Left colon (tissue), 2 donors: ENCODE measurements at places on chromosomes 4 and X. TPM values are rescaled to one million over a fixed set of nuclear protein-coding genes. Genes with fewer than 3 reads are reported as not detected.

GRCh38 chr4:1295405-1296055 is 5.8 kb downstream of the MAEA start:
- DNase-seq = no peak

GRCh38 chr4:152112190-152112589 is 351.4 kb upstream of the GATB start:
- no peak for DNase-seq

DAPP1 gene
- 3.4 TPM for total RNA-seq

GRCh38 chrX:19535476-19535875 is 20.2 kb upstream of the MAP3K15 start:
- DNase-seq = no peak

DNA sequence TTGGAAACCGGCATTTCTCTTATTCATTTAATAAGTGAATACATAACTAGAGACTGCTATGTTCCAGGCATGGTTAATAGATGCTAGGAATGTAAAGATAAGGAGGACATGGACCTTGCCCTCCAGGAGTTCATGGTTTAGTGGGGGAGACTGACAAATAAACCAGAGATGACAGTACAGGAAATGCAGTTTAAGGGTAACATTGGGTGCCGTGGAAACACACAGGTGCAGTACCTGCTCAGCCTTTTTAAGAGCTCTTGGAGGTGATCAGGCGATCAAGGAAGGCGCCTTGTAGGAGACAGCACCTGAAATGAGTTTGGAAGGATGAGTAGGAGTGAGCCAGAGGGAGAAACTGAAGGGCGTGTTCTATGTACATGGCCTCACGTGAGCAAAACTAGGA is 145.8 kb downstream of the AASDH start:
- peak; percentile 19 for DNase-seq

DNA sequence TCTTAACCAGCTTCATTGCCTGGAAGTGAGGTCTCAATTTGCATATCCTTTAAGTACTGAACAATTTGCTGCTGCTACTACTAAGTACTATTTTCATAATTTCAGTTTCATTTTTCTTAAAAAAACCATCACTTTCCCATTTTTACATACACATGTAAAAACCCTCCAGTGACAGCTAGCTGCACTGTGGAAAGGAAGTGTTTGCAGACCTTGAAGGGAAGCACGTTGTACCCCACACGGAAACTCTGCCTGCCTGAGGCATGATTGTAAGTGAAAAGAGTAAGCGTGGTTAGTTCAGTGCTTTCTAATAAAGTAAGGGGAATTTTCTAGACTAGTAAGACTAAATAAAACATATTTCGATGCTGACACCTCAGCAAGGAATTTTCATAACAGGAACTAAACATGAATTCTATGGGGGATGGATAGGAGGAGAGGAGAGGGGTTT is 103.6 kb downstream of the RAPGEF2 start:
- DNase-seq = no peak

DNA sequence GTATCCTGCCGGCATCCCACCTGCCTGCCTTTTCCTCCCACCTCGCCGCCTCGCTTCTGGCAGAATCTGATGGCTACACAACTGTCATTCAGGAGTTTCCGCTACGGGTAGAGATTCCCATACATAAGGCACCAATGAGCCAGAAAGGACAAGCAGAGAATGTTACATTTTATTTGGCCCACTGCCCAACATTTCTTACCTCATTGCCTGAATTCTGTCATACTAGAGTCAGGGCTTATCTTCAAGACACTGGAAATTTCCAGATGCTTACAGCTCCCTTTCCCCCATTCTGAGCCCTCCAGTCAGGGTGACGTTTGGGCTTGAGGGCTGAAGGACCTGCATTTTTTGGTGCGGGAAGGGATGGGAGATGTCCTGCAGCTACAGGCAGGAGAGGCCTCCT is 113.0 kb downstream of the NHS start:
- no peak for DNase-seq

FGF2 gene
- total RNA-seq = 4.1 TPM

GRCh38 chr4:37759833-37760232 is 66.7 kb upstream of the PGM2 start:
- no peak for DNase-seq

DNA sequence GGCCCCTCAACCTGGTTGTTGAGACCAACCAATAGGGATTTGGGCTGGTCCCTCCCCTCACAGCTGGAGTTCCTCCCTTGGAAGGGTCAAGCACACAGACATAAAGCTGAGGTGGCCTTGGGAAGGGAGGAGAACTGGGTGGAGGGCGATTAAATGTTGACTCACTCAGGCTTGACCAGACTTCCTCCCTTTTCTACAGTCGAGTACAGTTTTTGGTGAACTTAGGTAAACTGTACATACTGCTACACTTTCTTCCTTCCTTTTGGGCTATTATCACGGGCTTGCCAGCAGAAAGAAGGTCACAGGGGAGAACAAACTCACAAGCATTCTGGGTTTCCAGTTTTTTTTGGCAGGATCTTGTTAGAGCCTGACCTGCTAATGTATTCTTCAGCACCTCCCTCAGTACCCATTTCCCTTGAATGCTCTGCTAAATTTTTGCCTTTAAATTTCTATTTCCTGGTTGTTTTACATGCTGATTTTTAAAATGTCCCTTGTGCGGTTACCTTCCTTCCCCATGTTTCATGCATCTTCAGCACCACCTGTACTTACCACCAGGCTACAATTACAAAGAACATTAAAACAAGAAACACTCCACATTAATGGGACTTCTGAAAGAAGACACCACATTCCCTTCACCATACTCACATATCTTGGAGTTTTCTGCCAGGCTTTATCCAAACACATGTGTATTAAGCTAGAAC is 135.2 kb upstream of the RASGEF1B start:
- DNase-seq = peak; percentile 34

- DNase-seq = no peak
These were observed 98.2 kb downstream of the ARSJ start for GRCh38 chr4:113881256-113881655.

PTPN13 gene
- total RNA-seq = 4.8 TPM

DNA sequence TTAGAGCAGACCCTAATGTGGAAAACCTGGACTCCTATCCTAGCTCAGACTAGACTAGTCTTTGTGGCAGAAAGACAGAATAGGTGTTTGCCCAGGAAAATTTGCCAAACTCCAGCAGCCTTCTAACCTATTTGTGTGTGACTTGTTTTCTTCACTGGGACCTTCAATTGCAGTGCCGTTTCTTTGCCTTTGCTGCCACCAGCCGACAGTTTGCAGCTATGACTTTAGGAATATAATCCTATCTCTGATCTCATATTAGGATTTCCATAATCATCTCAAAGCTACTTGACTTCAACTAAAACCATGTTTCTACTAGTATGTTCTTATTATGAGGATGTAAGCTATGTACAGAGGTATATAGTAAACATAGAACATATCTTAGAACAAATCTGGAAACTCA is 60.2 kb upstream of the PGAM4 start:
- peak; percentile 12 for DNase-seq

- no peak for DNase-seq
These were observed 94.9 kb downstream of the LARP1B start for GRCh38 chr4:128155874-128156456.

DNA sequence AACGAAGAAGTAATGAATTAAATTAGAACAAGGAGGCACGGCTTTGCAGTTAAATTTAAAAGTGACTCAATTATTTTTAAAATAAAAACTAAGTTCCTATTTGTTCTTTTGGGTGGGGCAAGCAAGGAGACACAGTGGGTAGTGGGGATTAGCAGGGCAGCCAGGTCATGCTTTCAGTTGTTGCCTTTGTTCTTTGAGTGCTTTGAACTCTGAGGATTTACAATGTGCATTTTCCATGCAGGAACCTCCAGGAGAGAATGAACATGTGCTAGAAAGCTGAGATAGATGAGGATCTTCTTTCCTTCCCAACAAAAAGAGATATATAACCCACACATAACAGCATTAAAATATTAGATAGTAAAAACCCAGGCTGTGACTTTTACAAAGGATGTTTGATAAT is 420.4 kb upstream of the CTSO start:
- DNase-seq = no peak

POU3F4 gene
- 0.14 TPM for total RNA-seq

- no peak for DNase-seq
These were observed 1.4 kb downstream of the ADGRL3 start for GRCh38 chr4:61201561-61201960.

- no peak for DNase-seq
These were observed 180.8 kb downstream of the RAPGEF2 start for GRCh38 chr4:159283696-159284095.

GAB3 gene
- total RNA-seq = 1.2 TPM

EDNRA gene
- 1.3 TPM for total RNA-seq

PHKA1 gene
- total RNA-seq = 3.9 TPM

- no peak for DNase-seq
These were observed 35.2 kb downstream of the NYX start for GRCh38 chrX:41482154-41482850.

- DNase-seq = no peak
These were observed 5.2 kb downstream of the IRS4 start for GRCh38 chrX:108731153-108731552.

SPACA5 gene
- not detected for total RNA-seq

GRCh38 chr4:143224255-143224654 is 39.5 kb downstream of the USP38 start:
- no peak for DNase-seq

- no peak for DNase-seq
These were observed 155.6 kb upstream of the CXCL13 start for GRCh38 chr4:77450006-77450405.

DNA sequence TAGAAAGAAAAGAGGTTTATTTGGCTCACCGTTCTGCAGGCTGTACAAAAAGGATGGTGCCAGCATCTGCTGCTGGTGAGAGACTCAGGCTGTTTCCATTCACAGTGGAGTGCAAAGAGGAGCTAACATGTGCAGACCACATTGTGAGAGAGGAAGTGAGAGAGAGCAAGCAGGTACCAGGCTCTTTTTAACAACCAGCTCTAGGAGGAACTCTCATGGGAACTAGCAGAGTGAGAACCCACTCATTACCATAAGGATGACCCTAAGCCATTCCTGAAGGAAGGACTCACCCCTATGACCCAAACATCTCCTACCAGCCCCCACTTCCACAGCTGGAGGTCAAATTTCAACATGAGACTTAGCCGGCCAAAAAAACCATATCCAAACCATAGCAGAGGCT is 158.6 kb upstream of the ADGRL3 start:
- DNase-seq = no peak

DNA sequence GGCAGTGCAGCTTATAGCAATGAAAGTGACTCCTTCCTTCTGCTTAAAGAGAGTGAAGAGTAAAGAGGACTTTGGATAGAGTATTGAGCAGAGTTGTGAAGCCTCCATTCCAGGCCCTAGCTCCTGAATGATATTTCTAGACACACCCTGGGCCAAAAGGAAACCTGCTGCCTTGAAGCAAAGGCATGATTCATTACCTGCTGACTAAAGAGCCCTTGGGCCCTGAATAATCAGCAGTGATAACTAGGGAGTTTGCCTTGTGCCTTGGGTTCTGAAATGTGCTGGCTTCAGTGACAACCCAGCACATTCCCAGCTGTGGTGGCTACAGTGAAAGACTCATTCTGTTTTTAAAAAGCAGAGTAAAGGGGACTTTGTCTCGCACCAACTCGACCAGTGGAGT is 49.2 kb downstream of the STPG2 start:
- DNase-seq = no peak

DNA sequence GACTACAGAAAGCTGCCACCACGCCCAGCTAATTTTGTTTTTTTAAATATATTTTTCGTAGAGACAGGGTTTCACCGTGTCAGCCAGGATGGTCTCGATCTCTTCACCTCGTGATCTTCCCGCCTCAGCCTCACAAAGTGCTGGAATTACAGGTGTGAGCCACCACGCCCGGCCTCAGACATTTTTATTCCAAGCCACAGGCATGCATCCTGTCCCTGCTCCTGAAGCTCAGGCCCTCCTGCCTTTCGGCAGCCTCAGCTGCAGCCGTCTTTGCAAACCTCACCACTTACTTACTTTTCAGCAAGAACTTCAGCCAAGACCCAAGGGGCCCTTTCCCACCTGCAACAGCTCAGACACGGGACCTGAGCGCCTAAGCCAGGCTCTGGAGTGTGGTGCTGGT is 26.0 kb downstream of the FAM53A start:
- DNase-seq = no peak

ZMYM3 gene
- 15.9 TPM for total RNA-seq

ADH1C gene
- 373 TPM for total RNA-seq

- DNase-seq = no peak
These were observed 3.7 kb upstream of the MAEA start for GRCh38 chr4:1285790-1286553.

DNA sequence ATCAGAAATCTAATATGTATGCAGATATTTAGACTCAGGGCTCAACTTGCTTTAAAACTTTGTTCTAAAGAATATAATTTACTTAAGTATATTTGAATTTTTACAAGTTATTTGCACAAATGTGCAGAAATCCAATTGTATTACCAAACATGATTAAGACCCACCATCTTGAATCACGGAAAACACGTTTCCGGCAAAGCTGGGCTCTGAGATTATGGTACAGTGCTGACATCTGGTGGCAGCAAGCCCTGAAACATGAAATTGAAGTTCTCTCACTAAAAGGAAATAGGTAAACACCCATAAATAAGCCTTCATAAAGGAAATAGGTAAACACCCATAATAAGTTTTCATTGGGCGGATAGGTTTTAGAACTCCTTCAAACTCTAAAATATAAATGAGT is 98.3 kb upstream of the MAOA start:
- DNase-seq = peak; percentile 77

DNA sequence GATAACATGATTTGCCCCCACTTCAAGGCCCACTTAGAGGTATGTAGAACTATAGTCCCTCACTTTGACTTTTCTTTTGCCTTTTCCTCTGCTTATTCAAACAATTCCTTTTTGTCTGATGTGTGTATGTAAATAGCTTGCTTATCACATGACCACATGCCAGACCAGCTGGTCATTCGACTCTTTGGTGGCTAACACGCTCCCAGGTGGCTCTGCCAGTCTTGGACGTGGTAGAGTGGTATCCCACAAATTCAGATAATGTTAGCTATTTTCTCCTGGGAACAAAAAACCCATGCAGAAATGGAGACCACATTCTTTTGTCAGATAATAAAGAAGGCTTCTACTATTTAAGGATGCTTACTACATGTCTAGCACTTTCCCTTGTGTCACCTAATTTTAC is 47.9 kb downstream of the ARHGAP24 start:
- DNase-seq = no peak

DNA sequence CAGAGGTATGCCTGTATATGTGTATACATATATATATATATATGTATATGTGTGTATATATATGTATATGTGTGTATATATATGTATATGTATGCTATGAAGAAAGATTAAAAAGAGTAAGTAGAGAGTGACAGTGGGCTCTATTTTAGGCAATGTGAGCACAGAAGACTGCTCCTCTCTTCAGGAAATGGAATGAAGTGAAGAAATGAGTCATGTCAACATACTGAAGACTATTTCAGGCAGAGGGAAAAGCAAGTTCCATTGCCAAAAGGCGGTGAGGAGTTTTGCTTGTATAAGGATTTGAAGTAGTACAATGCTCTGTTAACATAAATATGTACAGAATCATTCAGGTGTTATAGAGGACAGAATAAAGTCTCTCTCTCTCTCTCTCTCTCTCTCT is 773.2 kb upstream of the FTHL17 start:
- no peak for DNase-seq

- no peak for DNase-seq
These were observed 388.7 kb downstream of the FAT4 start for GRCh38 chr4:125703443-125703842.

ZNF280C gene
- total RNA-seq = 2.7 TPM
